ENCODE measurements at places on chromosomes 4 and X.
A peak's percentile ranks its signal among the peaks of the same experiment; 100 is the strongest.

- DNase-seq = peak; percentile 82
These were observed 30.7 kb upstream of the AREG start for GRCh38 chr4:74414149-74414809.

DNA sequence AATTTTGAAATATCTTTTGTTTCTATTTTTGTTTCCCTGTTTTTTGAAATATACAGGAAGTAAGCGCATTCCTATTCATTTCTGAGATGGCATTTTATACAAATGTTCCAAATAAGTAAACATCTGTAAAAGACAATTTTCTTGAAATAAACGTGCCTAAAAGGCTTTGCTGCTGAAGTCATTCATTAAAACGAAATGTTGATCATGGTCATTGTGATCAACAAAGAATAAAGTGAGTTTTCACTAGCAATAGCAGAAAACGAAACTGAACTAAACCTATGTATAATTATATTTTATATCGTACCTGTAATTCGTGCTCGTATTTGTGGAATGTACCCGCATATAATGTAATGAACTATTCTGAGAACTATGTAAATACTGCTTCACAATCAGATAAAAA is 221.2 kb downstream of the MGST2 start:
- no peak for DNase-seq

GRCh38 chr4:134702374-134702773 is 500.8 kb upstream of the PABPC4L start:
- DNase-seq = no peak

DNA sequence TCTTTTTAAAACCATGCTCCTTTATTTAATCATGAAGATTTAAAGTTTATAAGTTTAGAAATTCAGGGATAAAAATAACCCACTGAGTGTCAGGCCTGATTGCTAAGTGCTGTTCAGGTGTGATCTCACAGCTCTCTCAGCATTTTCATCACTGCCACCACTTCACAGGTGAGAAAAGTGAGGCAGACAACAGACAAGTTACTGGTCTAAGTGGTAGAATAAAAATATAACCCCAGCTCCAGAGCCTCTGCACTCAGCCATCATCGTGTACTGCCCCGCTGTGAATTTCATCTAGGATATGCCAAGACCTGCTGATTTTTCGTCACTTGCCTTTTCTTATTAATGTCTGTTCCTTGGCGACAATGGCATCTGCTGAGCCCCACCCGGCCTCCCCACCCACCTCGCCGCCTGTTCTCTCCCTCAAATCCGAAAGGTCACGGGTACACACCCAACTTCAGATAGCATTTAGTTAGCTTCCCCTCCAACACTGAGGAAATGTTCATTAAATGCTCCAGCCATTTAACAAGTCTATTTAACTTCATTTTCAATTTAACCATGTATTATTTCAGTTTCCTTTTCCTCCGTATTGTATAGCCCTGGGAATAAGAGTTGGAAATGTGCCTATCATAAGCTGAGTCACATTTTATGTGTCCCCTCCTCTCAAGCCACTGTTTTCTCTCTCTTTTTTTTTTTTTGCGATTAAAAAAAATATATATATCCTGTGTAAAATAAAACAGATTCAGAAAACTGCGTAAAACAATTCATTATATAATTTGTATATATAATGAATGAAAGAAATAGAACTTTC is 236.5 kb downstream of the CBR4 start:
- DNase-seq = no peak

DNA sequence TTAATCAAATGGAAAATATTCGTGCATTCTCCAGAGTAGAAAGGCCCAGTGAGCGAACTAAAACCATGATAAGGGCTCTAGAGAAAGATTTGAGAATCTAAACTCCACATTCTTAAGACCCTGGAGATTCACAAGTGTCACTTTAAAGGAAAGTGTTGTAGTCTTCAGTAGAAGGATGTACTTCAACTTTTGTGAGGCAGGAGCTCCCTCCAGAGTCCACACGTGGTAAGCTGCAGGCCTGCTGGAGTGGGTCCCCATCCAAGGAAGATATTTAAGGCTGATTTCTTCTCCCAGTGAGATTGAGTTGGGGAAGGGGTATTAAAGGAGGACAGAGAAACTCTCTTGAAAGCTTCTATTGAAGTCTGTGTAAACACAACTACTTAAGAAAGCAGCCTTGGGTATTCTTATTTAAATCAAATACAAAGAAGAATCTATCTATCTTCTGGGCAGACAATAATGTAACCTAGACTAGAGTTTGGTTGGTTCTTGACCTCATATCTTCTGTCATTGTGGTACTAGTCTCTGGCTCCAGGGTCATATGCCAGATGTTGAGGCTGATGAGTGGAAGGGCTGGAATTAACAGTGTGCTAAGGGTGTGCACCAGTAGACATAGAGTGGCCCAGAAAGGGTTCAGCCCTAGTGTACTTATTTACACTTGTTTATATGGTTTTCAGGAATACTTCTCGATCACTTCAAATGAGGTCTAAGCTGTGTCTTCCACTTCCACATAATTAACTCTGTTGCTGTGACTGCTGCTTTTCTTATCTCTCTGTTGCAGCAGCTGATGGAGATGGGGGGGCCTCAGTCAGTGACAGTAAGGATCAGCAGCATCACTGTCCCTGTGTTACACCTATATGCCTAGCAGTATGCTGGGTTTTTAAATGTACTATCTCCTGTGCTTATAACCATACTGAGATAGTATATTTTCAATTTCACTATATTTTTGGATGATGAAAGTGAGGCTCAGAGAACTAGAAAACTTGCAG is 76.1 kb downstream of the HMGB2 start:
- DNase-seq = peak; percentile 52

- DNase-seq = no peak
These were observed 69.1 kb downstream of the PSAPL1 start for GRCh38 chr4:7365462-7366179.

- DNase-seq = no peak
These were observed 11.9 kb upstream of the MXD4 start for GRCh38 chr4:2273657-2274319.
